ENCODE measurements at places on chromosomes 4 and X.

GRCh38 chrX:82757614-82758013 is 750.5 kb upstream of the POU3F4 start:
- DNase-seq = no peak

- DNase-seq = no peak
Observed at GRCh38 chr4:66331761-66332160, 661.5 kb upstream of the EPHA5 start.

DNA sequence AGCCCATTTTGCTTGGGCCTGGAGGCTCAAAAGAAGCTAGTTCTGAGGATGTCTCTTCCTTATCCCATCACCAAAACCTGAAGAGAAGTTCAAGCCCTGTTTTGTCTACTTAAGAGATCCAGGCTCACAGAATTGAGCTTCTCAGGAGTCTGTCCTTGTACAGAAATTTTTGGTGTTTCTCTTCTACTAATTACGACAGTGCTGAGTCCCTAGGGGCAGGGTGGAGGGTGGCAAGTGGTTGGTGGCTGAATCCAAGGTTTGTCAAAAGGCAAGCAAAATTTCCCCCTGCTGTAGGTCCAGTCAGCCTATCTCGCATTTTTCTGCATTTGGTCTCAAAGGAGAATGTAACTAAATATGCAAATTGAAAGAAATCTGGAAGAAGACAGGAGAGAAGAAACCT is 377.9 kb downstream of the SMARCA1 start:
- DNase-seq = no peak

GRCh38 chr4:100981447-100982204 is 365.7 kb downstream of the PPP3CA start:
- no peak for DNase-seq

- DNase-seq = no peak
Observed at GRCh38 chr4:2545321-2546013, 9.0 kb downstream of the FAM193A start.

GRCh38 chrX:23854945-23855344 is 52.8 kb downstream of the APOO start:
- DNase-seq = no peak

DNA sequence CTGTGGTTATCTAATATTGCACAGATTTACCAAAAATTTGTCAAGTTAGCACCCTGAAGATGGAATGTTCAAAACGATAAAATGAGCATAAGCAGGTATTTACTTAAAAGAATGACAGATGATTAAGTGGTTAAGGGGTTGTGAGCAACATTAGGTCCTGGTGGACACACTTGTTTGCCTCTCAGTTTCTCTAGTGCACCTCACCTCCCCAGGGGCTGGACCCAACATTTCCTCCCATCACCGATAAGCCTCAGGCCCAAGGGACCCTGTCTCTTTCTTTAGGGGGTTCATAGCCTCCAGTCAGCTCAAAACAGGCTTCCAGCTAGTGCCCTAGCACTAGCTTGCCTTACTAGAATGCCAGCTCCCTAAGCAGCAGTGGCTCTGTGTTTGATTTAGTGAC is 88.0 kb downstream of the ATP11C start:
- DNase-seq = no peak

DNA sequence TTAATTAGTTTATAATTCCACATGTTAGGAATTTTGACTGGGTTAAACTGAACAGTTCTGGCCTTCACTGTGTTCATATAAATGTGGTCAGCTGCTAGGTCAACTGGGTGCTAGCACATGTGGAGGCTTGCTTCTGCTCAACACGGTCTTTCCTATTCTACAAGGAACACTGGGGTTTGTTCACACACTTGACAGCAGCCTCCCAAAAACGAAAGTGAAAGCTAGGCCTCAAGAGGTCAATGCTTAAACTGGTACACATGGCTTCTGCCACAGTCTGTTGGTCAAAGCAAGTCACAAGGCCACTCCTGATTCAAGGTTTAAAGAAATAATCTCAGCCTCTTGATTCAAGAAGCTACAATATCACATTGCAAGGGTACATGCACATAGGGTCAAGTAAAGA is 126.5 kb downstream of the QDPR start:
- peak; percentile 33 for DNase-seq

DNA sequence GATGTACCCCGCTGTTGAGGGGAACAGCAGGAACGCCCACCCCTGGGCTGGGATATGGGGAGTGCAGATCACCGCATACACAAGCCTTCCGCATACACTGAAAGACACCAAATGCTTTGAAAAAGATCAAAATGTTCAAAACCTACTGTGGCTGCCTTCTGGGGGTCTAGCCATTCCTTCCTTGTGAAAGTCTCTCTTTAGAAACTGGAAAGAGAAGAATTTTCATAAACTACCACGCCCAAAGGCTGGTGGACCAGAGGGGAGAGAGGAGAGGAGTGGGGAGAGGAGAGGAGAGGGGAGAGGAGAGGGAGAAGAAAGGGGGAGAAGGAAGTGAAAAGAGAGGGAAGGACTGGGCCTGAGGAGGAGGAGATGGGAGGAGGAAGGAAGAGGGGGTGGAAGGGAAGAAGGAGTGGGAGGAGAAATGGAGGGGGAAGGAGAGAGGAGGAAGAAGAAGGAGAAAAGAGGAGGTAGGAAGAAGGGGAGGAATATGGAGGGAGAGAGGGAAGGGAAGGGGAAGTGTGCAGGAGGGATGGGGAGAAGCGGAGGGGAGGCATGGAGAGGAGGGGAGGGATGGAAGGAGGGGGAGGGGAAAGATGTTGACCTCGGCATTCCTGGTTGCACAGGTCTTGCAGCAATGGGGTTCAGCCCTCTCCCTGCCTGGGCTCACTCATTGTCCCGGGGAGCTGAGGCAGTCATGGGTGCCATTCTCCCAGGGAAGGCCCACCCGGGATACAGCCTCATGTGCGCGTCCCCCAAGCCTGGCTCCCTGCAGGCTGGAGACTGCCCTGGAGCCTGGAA is 5.5 kb upstream of the HMX1 start:
- no peak for DNase-seq

- DNase-seq = no peak
Observed at GRCh38 chr4:125168531-125168930, 146.2 kb upstream of the FAT4 start.

DNA sequence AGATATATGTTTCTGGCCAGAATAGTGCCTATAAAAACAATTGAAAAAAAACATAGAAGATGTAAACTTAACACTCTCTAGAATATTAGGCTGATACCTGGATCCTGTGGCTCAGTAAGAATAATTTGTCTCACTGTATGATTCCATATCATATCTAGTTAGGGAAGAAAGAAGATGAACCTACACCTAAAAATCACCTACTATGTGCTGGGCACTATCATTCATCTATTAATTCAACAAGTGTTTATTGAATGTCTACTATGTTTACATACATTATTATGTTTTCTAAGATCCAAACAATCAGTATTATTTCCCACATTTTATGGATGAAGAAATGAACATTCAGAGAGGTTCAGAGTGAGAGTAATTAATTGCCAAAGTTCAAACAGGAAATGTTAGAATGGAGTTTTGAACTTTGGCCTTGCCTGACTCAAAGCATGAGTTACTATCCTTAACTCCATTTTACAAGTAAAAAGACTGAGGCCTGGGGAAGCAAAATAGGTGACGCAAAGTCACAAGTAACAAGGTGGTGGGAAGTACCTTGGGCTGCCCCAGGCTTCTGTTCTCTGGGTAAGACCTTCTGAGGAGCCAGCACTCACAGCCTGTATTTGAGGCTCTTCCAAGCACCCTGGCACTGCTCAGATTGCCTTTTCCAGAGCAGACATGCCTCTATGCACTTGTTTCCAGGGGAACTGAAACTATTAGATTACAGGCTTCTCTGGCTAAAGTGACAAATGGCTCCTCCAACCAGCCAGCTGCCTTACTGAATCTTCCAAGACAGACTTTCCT is 111.1 kb upstream of the ACSL4 start:
- DNase-seq = no peak

GRCh38 chrX:6004529-6004928 is 224.1 kb downstream of the NLGN4X start:
- no peak for DNase-seq

GRCh38 chrX:138519296-138519695 is 192.2 kb downstream of the FGF13 start:
- DNase-seq = no peak

- no peak for DNase-seq
Observed at GRCh38 chr4:60133375-60133774, 1066.8 kb upstream of the ADGRL3 start.

DNA sequence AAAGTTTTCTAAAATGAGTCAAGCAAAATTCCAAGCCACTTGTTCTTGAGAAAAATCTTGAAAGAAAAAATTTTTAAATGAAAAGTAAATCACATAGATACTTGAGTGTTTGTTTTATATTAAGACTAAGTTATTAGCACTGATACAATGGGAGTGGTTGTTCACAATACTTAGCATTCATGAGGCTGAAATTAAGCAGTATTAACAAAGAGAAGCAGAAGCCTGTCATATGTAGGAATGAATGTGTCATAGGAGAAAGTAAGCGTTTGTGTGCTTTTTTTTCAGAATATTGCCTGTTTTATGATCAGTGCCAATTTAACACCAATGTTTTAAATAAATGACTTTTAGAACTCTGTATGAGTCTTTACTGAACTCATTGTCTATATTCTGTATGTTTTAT is 37.6 kb downstream of the PLS3 start:
- DNase-seq = no peak

GRCh38 chrX:131201986-131202385 is 87.1 kb downstream of the IGSF1 start:
- no peak for DNase-seq

DNA sequence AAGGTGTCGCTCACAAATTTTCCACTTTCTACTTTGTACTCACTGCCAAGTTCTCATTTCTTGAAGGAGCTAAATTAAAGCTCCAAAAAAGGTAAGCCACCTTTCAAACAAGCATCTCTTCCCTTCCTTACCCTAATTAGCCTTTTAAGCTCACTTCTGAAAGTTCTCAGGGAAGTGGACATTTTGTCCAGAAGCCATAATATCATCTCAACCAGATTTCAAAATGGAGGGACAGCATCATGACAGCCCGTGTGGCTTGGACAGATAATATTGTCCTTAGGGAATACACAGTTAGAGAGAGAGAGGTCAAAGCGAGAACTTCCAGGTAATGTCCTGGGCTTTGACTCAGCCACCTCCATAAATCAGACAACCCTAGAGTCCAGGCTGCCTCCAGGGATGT is 93.8 kb upstream of the ANXA3 start:
- no peak for DNase-seq

DNA sequence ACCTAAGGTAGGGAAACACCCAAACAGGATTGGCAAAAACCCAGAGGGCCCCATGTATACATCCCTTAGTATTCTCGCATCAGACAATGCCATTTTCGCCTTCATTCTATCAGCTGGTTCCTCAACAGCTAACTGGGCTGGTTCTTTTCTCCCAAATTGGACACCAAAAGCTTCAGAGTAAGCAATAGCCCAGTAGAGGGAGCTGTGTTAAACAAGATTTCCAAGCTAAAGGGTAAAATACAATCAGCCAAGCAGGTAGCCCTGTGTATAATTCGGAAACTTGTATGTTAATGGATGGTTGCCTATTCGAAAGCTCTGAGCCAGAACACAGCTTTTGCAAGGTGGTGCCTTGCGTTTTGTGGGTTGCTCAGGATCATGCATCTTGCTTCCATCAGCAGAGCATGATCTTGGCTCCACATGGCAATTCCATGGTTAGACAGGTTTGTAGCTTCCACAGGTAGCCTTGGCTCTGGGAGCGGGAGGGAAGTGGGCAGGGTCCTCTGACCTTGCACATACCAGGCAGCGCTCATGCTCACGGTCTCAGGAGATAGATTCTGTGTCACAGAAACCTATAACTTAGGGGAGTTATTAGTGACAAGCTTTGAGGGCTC is 115.2 kb upstream of the LNX1 start:
- DNase-seq = peak; percentile 14

- no peak for DNase-seq
Observed at GRCh38 chr4:36420111-36420679, 138.8 kb downstream of the DTHD1 start.

- no peak for DNase-seq
Observed at GRCh38 chr4:7306021-7306965, 114.0 kb downstream of the SORCS2 start.

DNA sequence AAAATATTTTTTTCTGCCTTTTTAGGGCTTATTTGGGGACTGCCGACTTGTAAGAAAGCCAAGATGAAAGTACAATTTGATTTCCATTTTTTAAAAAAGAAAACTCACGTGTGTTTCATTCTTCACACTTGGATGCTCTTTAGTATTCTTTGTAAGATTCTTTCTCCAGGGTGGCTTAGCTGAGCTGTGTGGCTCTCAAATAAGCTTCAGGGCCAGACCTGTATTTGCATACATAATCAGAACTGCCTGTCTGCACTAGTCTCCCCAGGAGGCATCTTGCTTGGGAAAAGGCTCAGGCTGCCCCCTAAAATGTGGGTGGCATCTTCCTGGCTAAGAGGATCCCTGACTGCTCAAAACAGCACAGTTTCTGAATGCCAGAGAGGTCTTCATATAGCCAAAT is 498.4 kb downstream of the MID1IP1 start:
- no peak for DNase-seq

- DNase-seq = no peak
Observed at GRCh38 chr4:61195101-61195500, 5.0 kb upstream of the ADGRL3 start.

- DNase-seq = no peak
Observed at GRCh38 chr4:4270529-4270928, 19.4 kb downstream of the LYAR start.

GRCh38 chr4:2054217-2054616 is 4.9 kb upstream of the NAT8L start:
- no peak for DNase-seq

DNA sequence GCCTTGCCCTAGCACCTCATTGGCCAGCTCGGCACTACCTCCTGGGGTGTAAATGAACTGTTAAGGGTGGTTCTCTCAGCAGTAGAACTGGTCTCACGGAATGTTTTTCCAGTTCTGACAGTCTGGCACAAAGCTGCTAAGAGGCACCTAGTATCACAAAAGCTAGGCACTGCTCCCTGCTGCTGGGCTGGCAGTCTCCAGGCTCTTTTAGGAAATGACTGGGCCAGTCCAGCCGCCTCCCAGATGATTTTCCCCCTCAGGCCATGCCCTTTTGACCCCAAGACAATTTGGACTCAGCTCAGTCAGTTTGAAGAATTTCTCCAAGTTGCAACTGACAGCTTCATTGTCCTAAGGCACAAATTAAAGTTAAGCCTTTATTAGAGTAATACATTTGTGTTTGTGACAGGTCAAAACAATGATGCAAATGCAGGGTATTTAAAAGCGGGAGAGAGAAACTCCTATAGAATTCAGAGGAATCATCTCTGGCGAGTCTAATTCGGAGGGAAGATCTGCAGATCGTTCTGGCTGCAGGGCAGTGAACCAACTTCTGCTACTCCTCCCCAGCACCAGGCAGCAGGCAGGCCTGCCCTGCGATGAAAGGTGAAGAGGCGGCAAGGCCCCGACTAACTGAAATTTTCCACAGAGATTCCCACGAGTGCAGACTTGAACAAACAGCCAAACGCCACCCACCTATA is 7.9 kb downstream of the FRMD7 start:
- DNase-seq = no peak

GRCh38 chr4:174928174-174928573 is 10.0 kb downstream of the ADAM29 start:
- no peak for DNase-seq

GRCh38 chrX:34612036-34612435 is 45.0 kb downstream of the TMEM47 start:
- no peak for DNase-seq

- no peak for DNase-seq
Observed at GRCh38 chr4:27027428-27027827, 166.8 kb downstream of the STIM2 start.

All from activated CD4-positive, alpha-beta T cell treated with anti-CD3 and anti-CD28 coated beads, Interleukin-2, Interleukin-6, amounts not matched to agents 100 ng/mL and 50 ng/mL, durations not matched to agents 16 hours and 8 hours (primary cell).